ENCODE measurements at places on chromosomes 5 and 9.

GRCh38 chr9:121889990-121890563, 203.0 kb downstream of the TTLL11 start:
- no peak for ATAC-seq

DNA sequence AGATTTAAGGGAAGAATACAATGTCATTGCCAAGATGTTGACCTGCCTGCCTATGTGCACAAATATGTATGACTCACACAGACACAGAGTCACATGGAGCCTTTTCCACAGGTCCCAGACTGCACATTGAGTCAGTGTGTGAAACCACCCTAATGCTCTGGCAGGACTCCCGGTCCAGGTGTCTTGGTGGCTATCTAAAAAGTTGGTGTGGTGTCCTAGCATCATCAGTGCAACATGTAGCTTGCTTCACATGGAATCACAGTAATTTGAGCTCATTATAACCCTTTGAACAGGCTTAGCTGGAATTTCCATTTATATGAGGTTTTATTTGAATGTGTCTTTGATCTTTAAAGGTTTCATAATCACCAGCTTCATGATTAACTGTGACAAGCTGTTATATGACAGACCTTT, 10.7 kb downstream of the IFNA5 start:
- ATAC-seq = peak; percentile 99

- no peak for ATAC-seq
Measured at GRCh38 chr9:134212809-134213507, 48.6 kb upstream of the RNU6ATAC start.

DNA sequence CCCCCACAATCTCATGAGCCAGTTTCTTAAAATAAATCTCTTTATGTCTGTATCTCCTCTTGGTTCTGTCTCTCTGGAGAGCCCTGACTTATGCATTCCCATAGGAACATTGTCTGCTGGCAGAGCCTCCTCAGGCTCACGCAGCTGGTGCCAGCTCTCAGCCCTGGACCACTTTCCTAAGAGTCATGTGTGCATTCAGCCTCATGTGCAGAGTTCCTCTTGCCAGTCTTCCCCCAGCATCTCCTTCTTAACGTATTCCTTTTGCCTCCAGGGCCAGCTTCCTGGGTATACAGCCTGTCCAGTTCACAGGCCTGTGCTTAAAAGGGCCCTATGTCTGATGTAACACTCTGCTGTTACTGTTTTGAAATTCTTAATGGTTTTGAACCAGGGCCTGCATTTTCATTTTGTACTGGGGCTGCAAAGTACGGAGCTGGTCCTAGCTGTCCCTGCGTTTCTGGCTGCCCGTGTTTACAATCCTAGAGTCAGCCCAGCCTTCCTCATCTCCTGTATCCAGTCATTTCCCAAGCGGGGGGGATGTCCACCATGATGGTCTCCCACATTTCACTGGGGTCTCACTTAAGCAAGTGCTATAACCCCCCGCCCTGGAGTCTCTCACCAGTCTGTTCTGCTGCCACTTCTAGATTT, 18.1 kb downstream of the ANKRD33B start:
- no peak for ATAC-seq

- no peak for ATAC-seq
Measured at GRCh38 chr5:115772731-115773475, 43.6 kb downstream of the CDO1 start.

GRCh38 chr9:87854580-87854955, 28.1 kb upstream of the SPATA31E1 start:
- no peak for ATAC-seq

DNA sequence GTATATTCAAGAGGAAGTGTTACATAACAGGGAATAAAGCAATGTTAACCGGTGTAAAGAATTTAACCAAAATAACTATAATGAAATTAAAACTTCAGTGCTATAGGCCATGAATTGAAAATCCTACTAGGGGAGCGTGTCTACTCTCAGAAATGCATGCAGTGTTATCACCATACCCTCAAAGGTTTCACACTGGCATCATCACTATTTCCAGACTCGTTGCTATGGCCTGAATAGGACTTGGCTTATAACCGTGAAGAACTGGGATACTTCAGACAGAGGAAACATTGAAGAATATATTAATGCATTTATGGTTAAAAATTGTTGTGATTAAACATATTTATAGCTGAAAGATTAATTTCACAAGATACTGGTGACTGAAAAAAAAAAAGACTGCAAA, 154.9 kb downstream of the EPB41L4A start:
- ATAC-seq = no peak
